ENCODE measurements at places on chromosomes 11 and 22.

- DNase-seq = no peak
Measured at GRCh38 chr11:107293677-107294344, 163.8 kb downstream of the CWF19L2 start.

GRCh38 chr11:30432178-30432577, 109.3 kb downstream of the ARL14EP start:
- DNase-seq = no peak

DNA sequence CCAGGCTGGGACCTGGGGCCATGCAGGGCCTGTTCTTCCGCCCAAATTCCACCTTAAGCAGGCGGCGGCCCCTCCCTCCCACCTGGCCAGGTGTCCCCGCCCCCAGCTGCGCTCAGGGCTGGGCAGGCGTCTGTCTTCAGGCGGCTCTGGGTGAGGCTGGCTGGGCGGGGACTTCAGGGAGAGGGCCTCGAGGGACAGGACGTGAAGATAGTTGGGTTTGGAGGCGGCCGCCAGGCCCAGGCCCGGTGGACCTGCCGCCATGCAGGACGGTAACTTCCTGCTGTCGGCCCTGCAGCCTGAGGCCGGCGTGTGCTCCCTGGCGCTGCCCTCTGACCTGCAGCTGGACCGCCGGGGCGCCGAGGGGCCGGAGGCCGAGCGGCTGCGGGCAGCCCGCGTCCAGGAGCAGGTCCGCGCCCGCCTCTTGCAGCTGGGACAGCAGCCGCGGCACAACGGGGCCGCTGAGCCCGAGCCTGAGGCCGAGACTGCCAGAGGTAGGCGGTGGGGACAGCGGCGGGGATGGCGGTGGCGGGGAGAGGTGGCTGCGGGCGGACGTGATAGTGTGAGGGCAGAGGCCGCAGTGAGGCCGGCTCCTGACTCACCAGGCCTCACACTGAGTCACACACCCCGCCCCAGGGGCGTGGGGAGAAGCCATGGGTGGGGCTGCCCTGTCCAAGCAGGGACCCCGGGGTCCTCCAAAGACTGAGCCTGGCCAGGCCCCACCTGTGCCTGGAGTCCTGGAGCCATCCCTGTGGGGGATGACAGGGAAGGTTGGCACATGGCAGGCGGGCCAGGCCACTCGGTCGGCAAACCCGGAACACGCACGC, at the start of gene PKP3:
PKP3 (plus strand) TSS at position 176 of the 824 bp plus-strand sequence; CDS start at position 260, 84 bp downstream.
- peak; percentile 17 for DNase-seq

DNA sequence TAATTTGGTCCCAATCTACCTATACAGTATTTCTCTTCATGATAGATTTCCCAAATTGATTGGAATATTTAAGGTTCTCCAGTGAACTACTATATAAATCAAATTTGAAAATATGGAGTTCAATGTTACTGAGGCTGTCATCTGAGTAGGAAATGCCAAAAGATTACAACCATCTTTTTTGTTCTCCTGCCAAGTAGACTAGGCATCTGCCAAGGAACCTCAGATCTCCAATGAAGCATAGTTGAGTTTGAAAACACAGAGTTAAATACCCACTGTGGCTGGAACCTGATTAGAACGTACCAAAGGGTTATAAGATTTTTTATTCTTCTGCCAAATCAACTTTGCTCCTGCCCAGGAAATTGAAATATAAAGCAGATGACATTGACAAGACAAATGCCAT, 330.9 kb downstream of the CNTN5 start:
- no peak for DNase-seq

DNA sequence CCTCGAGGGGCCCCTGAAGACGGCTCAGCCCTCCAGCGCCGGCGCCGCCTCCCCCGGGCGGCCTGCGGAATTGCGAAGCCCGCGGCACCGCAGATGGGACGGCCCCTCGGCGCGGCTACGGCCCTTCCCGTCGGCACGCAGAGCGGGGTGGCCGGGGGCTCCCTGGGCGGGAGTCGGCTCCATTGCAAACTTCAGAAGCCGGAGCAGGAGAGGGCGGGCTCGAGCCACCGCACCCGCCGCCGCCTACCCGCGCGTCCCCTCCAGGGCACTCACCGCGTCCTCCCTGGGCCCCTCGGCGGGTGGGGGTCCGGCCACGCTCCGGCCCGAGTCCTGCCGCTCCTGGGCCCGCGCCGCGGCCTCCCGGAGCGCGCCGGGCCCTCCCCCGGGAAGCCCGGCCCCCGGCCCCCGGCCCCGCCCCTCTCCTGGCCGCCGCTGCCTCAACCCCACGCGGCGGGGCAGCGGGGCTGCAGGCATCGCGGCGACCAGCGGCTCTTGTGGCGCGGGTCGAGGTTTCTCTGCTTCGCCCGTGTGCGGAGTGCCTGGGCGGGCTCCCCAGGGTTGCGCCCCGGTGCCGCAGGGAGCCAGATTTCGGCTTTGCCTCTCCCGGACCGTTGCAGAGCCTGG, at the start of gene PACSIN3:
PACSIN3 (minus strand) TSS at position 359 of the 624 bp plus-strand sequence. CDS start 3,707 bp downstream, outside the sequence.
- peak; percentile 25 for DNase-seq

DNA sequence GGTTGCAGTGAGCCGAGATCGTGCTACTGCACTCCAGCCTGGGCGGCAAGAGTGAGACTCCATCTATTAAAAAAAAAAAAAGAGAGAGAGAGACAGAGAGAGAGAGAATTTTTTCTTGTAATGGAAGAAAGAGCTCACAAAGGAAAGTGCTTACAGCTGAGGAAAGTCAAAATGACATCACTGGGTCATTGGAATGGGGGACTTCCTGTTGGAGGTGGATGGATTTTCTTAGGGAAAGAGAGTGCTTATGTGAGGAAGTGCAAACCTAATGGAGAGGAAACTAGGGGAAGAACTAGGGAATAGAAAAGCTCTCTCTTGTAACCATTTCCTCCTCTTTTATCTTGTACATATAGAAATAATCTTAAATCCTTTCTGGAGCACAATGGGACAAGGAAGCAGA, 6.3 kb upstream of the PIWIL4 start:
- no peak for DNase-seq

GRCh38 chr11:33606762-33607161, 93.9 kb downstream of the C11orf91 start:
- no peak for DNase-seq

- no peak for DNase-seq
Measured at GRCh38 chr22:42271906-42272305, 1.5 kb upstream of the TCF20 start.

GRCh38 chr22:39501644-39502108, 414 bp upstream of the MIEF1 start:
- no peak for DNase-seq

DNA sequence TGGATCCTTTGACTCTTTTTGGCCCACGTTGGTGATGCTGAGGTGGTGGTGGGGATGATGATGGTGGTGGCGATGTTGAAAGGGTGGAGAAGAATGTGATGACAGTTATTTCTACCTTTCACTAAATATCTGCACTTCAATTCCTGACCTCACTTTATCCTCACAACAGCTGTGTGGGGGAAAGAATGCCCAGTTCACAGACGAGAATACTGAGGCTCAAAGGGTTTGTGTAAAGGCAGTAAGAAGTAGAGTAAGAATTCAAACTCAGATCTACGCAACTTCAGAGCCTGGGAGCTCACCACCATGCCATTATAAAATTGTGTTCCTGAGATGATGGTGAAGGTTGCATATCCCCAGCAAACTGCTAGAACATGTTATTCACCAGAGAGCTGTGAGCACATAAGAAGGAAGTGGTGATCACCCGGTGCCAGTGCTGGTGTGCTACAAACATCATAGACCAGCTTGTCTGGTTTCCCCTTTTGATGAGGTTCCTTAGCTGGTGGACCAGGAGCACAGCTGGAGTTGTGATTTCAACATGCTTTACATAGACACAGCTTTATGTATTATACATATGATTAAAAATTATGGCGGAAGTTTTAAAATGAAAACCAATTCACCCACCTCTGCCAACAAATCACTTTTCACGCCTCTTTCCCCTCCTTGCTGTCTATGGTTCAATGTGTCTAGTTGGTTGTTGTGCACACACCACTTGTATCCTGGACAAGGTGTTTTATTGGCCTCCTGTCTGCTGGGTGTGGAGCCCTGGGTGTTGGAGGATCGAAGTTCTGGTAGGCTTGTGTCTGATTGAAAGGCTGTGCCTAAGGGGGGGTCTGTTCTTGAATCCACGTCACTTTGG, 6.2 kb downstream of the ST14 start:
- no peak for DNase-seq

DNA sequence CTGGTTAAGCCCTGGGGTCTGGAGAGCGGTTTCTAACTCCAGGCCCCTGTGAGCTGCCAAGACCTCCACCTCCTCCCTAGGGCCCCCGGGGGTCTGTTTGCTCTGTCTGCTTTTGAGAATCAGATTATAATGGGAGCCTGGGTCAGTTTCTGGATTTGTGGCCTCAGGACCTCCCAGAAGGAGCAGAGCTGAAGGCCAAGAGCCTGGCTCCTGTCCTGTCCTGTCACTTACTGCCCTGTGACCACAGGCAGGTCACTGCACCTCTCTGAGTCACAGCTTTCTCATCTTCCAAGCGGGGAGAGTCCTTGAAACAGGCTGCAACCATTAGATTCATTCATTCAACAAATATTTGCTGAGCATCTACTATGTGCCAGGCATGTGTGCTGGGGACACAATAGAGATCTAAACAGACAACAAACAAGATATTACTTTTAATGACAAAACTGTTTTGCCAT, 87.3 kb upstream of the FGF3 start:
- no peak for DNase-seq

GRCh38 chr11:100674212-100674611, 12.9 kb upstream of the ARHGAP42 start:
- DNase-seq = peak; percentile 28

GRCh38 chr11:72243173-72244059, 560 bp downstream of the PHOX2A start:
- no peak for DNase-seq

- DNase-seq = no peak
Measured at GRCh38 chr11:124460459-124460858, 15.0 kb upstream of the OR8B8 start.

DNA sequence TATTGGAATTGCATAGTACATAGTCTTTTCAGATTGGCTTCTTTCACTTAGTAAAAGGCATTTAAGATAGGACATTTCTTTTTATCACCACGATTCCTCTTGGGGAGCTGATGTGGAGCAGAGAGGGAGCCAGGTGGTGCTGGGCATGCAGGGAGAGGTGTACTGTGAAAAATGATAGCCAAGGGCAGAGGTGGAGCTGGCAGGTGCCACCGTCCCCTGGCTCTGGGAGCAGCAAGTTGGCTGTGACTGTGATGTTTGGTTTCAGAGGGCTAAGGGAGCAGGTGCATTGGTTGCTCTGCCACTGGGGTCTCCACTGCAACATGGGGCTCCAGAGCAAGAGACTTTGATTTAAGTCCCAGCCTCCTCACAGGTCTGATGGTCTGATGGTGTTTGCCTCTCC, 16.5 kb downstream of the SGSM1 start:
- DNase-seq = no peak

DNA sequence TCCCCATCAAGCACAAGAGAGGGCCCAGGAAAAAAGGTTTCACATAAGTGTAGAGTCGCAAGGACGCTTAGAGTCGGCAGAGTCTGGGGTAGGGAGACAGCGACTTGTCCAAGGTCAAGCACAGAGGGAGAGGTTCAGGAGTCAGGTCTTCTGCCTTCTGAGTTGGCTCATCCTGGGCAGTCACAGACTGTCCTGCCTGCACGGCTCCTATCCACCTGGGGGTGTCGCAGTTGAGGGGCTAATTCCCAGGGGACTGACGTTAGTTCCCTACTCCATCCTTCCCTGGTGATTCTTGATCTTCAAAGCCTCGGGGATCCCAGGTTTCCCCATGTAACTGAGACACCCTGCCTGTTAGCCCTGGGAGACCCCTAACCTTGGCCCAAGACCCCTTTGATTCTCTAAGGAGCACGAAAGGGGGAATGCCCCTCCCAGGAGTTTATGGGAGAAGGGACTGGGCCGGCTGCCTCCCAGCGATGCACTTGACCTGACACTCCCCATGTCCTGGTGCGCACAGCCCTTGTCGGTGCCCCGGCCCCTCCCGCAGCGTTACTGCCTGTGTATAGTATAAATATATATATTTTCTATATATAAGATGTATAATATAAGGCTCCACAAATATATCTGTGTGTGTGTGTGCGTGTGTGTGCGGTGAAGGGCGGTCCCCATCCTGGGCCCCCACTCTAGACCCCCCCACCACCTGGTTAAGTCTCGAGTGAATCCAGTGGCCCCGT, 14.7 kb upstream of the TAB1 start:
- no peak for DNase-seq

- no peak for DNase-seq
Measured at GRCh38 chr22:26673486-26673885, 16.1 kb downstream of the MIAT start.

- DNase-seq = no peak
Measured at GRCh38 chr11:71181566-71181965, 70.8 kb downstream of the SHANK2 start.

- DNase-seq = no peak
Measured at GRCh38 chr11:67437082-67437808, at the start of gene PTPRCAP. TSS of gene PTPRCAP (minus strand) at chr11:67437682. CDS start at chr11:67437619, 63 bp downstream.

- no peak for DNase-seq
Measured at GRCh38 chr22:37371911-37372310, 55.4 kb downstream of the ELFN2 start.

GRCh38 chr11:65658174-65659021, 4.3 kb downstream of the RELA start:
- no peak for DNase-seq
